Right lung (tissue), 10 donors: ENCODE measurements at places on chromosomes 7 and 10. TPM values are rescaled to one million over a fixed set of nuclear protein-coding genes. Genes with fewer than 3 reads are reported as not detected.

DNA sequence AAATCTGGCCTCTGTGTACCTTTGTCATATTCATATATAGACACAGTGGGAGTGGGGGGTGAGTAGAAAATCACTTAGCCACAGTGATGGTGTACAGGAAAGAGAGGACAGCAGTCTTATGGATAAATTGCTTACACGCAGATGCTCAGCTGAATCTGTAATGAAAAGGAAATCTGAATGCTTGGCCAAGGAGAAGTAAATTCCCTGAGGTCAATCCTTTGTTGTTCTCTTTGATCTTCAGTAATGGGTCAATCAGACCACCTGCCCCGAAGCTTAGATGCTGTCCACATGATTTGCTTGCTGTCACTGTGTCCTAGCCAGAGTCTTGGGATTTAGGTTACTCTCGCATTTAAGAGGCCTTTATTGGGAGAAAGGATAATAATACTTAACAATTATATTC, 18.4 kb upstream of the EPHB6 start:
- no peak for DNase-seq

DNA sequence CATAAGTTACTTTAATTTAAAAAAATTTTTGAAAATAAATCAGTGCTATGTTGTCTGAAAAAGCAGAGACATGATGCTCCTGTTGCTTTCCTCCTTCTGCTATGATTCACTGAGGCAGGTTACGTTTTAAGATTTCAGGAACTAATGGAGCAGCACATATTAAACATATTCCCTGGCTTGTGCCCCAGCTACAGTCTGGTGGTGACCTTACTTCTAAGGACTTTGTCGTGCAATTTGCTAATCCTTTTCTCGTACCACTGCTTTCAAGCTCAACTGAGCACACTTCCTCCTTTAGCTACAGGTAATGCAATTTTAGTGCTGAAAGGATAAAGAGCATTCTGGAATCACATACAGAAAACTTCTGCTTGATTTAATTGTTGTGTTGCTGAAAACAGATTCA, 16.2 kb upstream of the PRR15 start:
- DNase-seq = no peak

Gene C10orf67
- polyA plus RNA-seq = 0.52 TPM

Gene CCDC3
- polyA plus RNA-seq = 11.7 TPM

Gene PDE6C
- 1.5 TPM for polyA plus RNA-seq

Gene GPR15LG
- polyA plus RNA-seq = not detected

GRCh38 chr10:63213489-63213888, 80.4 kb downstream of the NRBF2 start:
- DNase-seq = no peak

DNA sequence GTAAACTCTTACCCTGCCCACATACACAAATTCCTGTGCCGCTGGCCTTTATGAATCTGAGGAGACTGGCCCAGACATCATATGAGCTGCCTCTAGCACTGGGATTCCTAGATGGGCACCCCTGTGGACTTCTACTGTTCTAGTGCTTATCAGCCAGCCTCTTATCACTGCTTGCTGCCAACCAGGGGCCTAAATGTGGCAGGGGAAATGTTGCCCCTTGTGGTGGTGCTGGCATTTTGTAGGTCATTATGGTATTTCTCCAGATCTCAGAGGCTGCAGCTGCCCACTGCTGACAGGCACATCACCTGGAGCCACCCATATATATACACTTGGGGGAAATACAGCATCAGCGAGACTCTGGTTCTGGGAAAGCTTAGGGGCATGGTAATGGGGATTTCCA, 5.4 kb downstream of the SFR1 start:
- no peak for DNase-seq

- DNase-seq = no peak
Measured at GRCh38 chr10:21724020-21724589, 190.1 kb downstream of the MLLT10 start.

Gene ZNF789
- polyA plus RNA-seq = 42.3 TPM
